AML-193 (cell line): ENCODE measurements at places on chromosomes 1 and 21.

GRCh38 chr1:157659576-157660247, 40.9 kb downstream of the FCRL3 start:
- peak; percentile 7 for DNase-seq

DNA sequence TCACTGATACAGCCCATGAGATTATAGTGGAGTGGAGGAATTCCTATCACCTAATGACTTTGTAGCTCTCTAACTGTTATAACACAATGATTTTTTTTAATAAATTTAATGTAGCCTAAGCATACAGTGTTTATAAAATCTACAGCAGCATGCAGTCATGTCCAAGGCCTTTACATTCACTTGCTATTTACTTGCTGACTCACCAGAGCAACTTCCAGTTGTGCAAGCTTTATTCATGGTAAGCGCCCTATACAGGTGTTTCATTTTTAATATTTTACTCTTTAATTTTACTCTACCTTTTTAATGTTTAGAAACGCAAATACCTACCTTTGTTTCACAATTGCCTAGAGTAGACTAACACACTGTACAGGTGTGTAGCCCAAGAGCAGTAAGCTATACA, 1652.2 kb downstream of the BRINP3 start:
- no peak for DNase-seq

GRCh38 chr1:236689713-236690569, 3.6 kb downstream of the ACTN2 start:
- no peak for DNase-seq

DNA sequence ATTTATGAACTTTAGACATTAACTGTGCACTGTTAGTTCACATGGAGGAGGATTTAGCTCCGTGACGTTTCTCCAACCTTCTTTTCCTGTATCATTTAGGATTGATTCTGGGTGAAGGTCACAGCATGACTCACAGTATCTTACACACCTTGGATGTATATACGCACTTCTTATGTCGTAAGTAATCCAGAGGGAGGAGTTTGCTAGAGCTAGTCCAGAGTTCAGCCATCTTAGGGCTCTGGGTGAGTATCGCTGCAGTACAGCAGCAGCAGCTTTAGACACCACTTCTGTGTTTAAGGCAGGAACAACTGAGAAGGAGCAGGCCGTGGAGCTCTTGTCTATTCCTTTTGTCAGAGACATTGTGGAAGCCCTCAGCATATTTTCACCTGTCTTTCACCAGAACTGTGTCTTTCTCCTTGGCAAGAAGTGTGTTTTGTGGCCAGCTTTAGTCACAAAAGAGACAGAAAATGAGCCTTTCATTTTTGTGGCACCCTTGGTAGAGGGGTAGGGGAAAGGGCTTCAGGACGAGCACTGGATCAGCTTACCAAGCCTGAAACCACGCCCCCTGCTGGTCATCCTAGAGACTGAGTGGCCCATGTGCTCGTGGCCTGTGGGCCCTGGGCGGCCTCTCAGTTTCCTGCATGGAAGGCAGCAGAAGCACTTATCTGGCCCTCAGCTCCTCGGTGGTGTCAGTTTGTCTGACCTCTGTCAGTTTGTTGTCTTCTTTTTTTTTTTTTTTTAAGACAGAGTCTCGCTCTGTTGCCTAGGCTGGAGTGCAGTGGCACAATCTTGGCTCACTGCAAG, 64.0 kb downstream of the ADARB1 start:
- peak; percentile 33 for DNase-seq

- DNase-seq: no peak
Measured at GRCh38 chr1:117861694-117862093, 67.7 kb downstream of the GDAP2 start.

DNA sequence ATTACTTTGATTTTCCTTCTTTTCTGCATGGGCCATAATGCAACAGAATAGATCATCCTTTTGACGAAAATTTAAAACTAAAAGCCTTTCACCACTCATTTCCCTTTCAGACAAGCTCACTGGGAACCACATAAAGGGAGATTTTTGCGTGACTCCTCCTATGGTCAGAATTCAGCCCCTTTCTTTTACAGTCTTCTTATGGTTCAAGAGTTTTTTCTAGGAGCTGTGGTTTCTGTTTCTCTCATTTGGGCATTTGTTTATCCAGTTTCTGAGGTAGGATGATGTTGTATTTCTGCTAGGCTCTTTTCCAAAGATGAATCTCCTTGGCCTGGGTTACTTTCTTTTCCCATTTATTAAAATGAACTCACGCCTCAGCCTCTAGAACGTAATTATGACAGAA, 16.9 kb downstream of the RGS1 start:
- DNase-seq: no peak

- DNase-seq: no peak
Measured at GRCh38 chr1:198677027-198677426, 38.2 kb downstream of the PTPRC start.

GRCh38 chr1:231130544-231130943, 31.3 kb upstream of the TRIM67 start:
- DNase-seq: no peak

DNA sequence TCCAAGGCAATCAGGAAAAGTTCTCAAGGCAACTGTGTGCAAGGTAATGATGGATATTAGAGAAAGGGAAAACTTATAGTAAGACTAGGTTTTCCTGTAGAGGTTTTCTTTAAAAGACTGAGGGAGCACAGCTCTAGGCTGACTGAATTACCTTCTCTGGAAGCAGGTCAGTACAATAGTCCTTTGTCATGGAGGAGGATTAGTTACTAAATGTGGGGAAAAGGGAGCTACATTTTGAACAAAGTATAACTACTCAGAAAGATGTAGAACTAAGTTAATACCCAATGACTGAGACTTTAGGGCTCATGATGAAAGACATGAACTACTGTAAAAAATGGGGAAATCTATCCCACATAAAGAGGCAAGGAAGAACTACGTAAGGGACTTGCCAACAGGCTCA, 148.6 kb upstream of the HP1BP3 start:
- no peak for DNase-seq

GRCh38 chr1:159587461-159587951, at the start of gene APCS:
Gene APCS, plus strand, starts transcription at chr1:159587826. Its CDS starts 96 bp downstream, at chr1:159587922.
- DNase-seq: no peak

DNA sequence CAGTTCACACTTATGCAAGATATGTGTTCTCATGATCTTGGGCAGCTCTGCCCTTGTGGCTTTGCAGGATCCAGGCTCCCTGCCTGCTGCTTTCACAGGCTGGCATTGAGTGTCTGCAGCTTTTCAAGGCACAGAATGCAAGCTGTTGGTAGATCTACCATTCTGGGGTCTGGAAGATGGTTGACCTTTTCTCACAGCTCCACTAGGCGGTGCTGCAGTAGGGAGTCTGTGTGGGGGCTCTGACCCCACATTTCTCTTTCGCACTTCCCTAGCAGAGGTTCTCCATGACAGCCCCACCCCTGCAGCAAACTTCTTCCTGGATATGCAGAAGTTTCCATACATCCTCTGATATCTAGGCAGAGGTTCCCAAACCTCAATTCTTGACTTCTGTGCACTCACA, 500.5 kb downstream of the BRINP3 start:
- DNase-seq: no peak

DNA sequence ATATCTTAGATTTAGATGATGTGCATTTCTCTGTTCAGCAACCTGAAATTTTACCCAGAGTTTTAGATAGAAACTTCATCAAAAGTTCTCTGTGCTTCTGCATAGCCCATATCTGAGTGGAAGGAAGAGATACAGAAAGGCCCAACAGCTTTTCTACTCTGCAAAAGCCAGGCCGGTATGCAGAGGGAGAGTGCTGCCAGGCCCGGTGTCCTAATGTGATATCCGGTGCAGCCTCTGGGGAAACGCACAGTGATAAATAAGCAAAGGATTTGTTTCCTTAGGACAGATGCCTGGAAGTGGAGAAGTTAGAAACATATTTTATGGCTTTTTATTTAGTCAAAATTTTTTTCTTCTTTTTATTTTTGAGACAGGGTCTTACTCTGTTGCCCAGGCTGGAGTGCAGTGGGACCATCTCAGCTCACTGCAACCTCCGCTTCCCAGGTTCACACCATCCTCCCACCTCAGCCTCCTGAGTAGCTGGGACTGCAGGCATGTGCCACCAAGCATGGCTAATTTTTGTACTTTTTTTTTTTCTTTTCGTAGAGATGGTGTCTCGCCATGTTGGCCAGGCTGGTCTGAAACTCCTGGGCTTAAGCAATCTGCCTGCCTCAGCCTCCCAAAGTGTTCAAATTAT, 145.8 kb downstream of the PATJ start:
- DNase-seq: no peak

DNA sequence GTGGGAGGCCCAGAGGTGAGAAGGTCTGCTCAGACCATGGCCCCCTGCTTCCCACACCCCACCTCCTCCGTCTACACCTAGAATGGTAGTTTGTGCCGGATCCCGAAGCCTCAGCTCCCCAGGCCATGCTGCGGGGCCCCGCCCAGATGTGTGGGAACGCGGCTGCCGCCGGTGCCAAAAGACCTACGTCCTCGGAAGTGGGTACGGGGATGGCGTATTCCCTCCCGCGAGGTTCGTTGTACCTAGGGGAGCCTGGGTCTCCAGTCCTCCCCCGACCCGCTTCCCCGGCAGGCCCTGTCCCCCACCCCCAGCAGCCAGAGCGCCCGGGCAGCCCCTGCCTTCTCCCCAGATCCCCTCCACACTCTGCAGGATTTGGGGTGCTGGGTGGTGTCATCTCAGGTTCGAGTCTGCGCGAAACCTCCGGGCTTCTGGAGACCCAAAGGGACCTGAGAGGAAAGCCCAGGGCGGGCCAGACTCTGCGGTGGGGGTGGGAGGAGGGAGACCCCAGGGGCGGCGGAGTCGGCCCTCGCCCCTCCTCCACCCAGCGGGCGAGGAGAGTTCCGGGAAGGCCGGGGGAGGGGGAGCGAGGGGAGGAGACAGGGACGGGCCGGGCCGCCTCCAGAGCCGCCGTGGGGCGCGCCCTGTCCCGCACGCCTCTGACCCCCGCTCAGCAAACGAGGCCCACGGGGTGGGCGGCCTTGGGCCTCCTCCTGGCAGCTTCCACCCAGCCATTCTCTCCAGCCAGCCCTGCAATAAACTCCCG, 6.2 kb upstream of the PRDM16 start:
- no peak for DNase-seq

DNA sequence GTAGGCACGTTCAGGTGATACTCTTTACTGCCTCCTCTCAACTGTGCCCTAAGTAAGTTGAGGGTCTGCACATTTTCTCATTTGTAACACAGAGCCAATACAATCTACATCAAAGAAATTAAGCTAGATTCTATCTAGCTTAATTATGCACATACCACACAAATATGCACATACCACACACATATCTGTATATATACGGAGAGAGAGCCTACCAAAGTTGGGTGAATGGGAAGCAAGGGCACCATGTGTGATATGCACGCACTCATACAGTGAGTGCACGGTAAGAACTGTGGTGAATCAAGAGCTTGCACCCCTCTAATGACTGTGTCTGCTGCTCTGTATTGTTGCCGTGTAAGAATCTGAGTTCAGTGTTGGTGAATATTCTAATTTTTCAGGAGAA, 314.9 kb downstream of the ZNF326 start:
- no peak for DNase-seq

- DNase-seq: no peak
Measured at GRCh38 chr1:64315402-64315801, 112.0 kb downstream of the UBE2U start.

DNA sequence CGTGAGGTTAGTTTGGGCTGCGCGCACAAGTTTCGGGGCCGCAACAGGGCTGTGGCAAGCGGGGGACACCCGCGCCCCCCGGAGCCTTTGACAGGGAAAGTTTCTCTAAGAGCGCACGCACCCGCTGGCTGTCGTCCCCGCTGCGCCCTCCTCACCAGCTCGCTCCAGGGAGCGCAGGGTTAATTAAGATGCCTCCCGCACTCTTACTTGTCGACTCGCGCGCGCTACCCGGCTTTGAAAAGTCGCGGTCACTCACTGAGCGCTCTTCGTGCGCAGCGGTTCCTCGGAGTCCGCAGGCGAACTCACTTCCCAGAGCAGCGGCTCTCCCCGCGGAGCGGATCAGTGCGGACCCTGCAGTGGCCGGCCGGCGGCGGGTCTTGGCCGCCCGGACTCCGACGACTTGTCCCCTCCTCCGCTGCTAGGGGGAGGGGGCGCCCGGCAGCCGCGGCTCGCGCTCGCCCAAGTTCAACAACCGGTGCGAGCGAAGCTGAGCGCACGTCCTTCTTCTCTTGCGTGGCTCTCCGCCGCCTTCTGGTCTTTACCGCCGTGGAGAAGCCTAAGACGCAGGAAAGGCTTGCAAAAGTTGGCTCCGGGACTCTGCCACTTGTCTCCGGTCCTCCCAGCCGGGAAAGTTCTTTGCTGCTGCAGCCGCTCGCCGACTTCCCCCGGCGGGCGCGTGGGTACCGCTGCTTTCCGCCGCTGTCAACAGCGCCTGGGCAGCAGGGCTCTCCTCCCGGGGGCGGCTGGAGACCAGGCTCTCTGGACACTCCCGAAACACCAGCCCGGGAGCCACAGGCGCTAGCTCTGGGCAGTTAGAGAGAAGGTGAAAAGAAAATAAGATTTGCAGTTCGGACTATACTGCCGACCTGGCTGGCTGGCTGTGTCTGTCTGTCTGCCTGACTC, 506 bp downstream of the JUN start:
- DNase-seq: peak; percentile 15

DNA sequence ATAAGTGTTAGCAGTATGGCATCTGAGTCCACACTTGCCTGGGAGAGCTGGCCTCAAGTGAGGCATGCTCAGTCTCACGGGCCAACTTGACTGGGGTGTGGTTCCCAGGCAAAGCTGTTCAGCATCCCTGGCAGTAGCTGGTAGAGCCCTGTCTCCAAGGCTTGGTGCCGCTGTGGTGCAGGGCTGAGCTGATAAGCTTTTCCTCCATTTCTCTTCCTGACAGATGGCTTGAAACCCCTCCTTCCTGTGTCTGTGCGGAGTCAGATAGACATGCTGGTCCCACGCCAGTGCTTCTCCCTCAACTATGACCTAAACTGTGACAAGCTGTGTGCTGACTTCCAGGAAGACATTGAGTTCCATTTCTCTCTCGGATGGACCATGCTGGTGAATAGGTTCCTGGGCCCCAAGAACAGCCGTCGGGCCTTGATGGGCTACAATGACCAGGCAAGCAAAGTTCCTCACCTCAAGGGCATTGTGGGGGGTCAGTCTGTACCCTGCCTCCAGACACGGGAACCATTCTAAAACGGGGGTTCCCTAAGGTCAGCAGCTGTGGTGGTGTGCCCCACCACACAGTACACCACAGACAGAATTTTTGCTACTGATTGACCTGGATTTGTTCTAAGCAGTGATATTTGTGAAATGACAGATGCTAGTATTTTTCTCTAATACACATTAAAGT, 13.7 kb upstream of the MIIP start:
- DNase-seq: no peak

GRCh38 chr1:101316799-101317198, 80.0 kb downstream of the S1PR1 start:
- no peak for DNase-seq

GRCh38 chr21:36021251-36021837, 39.0 kb downstream of the SETD4 start:
- DNase-seq: no peak

- DNase-seq: no peak
Measured at GRCh38 chr1:228226956-228227791, 19.3 kb downstream of the OBSCN start.
